ENCODE measurements at places on chromosomes 1 and 21.

DNA sequence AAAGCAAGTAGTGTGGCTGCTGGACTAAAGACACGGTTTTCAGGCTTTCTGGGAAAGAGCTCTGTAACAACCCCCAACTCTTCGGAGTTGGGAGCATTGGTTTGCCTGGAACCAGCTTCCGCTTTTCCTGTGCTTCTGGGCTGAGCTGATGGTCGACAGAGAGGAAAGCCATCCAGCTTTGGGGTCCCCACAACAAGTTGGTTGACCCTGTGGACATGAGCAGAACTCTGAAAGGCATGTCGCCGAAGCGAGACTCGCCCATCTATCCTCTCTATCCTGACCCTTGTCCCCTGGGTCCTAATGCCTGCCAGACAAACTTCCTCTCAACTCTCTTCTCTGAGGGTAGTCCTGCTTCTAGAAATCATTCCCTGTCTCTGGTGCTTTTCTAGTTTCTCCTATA, 31.9 kb upstream of the FCGR2A start:
- no peak for DNase-seq

DNA sequence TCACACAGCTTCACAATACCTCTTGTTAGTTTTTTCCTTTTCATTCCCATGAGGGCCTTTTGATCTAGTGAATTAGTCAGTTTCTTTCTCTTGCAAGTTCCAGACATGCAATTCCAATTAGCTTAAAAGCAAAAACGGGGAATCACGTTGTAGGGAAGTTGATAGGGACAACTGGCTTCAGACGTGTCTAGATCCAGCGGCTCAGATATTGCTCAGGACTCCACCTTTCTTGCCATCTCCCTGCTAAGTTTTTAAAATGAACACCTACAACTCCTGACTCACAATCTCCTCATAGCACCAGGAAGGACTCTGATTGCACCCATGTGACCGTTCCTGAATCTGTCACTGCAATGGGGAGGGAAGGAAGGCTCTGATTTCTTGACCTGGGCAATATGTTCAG, 63.8 kb upstream of the ARHGAP29 start:
- DNase-seq, result no peak

DNA sequence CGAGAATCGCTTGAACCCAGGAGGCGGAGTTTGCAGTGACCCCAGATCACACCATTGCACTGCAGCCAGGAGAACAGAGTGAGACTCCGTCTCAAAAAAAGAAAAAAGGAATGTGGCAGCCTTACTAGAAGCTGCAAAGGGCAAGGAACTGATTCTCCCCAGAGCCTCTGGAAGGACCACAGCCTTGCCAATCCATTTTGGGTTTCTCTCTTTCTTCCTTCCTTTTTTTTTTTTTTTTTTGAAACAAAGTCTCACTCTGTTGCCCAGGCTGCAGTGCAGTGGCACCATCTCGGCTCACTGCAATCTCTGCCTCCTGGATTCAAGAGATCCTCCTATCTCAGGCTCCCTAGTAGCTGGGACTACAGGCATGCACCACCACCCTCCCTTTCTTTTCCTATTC, 9.9 kb upstream of the IFNGR2 start:
- no peak for DNase-seq

- DNase-seq, result no peak
These were observed 2.1 kb upstream of the B4GALT2 start for GRCh38 chr1:43976890-43977289.

DNA sequence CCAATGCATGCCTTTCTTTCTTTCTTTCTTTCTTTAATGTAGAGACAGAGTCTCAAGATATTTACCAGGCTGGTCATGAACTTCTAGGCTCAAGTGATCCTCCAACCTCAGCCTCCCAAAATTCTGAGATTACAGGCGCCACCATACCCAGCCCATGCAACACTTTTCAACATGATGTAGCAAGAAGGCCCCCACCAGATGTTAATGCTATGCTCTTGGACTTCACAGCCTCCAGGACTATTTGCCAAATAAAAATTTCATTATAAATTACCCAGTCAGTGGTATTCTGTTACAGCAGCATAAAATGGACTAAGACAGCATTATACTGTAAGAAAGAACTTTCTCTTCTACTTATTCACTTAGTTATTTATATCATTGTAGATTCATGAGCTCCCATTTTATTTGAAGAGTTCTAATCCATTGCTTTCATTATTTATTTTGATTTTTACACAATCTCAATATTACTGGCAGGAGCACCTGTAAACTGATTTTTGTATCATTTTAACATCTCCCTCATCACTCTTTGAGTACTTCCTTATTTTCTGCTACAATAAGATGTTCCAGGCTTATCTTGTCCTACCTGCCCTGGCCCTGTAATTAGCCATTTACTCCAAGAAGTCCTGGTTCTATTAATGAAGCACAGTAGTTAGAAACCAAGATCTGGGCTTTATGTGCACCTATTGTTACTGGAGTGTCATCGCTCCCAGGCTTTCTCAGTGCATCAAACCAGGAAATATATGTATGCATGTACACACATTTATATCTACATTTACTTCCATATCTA, 4.8 kb upstream of the RCSD1 start:
- no peak for DNase-seq

- no peak for DNase-seq
These were observed 1.5 kb downstream of the CCN1 start for GRCh38 chr1:85581802-85582686.

Data from esophagus squamous epithelium (tissue), 5 donors.